COLO829 (cell line): ENCODE measurements at places on chromosomes 3 and 15.

DNA sequence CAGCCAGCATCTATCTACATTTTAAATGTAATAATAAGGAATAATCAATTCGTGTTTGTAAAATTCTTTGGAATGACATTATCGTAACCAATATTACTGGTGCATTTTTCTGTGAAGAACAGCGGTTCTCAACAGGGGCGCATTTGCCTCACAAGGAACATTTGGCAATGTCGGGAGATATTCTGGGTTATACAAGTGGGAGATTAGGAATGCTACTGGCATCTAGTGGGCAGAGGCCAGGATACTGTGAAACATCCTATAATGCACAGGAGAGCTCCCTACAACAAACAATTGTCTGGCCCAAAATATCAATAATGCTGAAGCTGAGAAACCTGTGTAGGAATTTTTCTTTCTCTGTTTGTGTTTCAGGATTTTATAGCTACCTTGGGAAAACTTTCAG lies 25.0 kb downstream of the ACP3 start:
- DNase-seq = no peak

- DNase-seq = peak; percentile 76
Observed at GRCh38 chr15:90174140-90174875, 26.8 kb upstream of the SEMA4B start.

GRCh38 chr3:46334741-46335478 lies 19.0 kb upstream of the CCR2 start:
- DNase-seq = no peak

- DNase-seq = peak; percentile 74
Observed at GRCh38 chr3:72100601-72101187, 315.7 kb upstream of the PROK2 start.

GRCh38 chr15:58410353-58410752 lies 21.4 kb upstream of the LIPC start:
- no peak for DNase-seq

- no peak for DNase-seq
Observed at GRCh38 chr15:61182946-61183345, 46.2 kb downstream of the RORA start.

DNA sequence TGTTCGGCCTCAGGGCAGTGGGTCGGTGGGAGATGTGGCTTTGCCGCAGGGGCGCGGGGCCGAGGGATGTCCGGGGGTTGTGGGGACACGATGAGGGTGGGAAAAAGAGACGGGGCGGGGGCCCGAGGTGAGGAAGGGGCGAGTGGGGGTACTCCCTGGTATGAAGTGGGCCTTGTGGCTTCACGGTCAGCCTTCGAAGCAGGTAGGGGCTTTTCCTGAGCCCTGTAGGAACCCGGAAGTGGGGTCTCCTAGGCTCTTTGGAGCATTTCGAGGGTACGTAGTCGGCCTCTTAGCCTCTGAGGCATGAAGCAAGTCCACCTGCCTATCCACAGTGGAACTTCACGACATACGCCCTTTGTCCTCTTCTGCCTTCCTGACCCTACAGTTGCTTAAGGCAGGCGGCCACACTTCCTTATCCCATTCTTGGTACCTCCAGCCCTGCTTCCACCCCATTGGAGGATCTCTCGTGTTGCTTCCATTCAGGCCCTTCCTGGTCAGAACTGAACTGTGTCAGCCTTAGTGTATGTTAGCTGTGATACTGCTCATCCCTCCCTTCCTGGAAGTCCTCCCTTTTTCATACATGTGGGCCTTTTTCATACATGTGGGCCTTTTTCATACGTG lies 389 bp downstream of the ARPC4 start:
- DNase-seq = no peak

GRCh38 chr3:126837773-126838172 lies 133.7 kb downstream of the CHCHD6 start:
- DNase-seq = no peak

DNA sequence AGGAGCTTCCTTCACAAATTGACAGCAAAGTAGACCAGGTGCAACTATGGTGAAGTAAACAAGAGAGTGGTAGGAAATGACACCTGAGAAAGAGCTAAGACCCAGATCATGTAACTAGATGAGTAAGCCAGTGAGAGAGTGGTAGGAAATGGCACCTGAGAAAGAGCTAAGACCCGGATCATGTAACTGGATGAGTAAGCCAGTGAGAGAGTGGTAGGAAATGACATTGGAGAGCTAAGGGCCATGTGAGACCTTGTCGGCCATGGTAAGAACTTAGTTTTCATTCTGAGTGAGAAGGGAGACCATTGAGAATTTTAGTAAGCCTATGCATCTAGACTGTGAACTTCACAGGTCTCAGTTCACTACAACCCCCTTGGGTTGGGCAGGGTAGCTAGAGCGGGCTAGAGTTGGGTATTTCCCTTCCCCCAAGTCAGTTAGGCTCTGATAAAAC lies 5.4 kb upstream of the SENP7 start:
- no peak for DNase-seq

GRCh38 chr15:89500397-89501270 lies 4.3 kb upstream of the RHCG start:
- no peak for DNase-seq

GRCh38 chr3:147387885-147388699 lies 18.3 kb downstream of the ZIC4 start:
- DNase-seq = no peak

DNA sequence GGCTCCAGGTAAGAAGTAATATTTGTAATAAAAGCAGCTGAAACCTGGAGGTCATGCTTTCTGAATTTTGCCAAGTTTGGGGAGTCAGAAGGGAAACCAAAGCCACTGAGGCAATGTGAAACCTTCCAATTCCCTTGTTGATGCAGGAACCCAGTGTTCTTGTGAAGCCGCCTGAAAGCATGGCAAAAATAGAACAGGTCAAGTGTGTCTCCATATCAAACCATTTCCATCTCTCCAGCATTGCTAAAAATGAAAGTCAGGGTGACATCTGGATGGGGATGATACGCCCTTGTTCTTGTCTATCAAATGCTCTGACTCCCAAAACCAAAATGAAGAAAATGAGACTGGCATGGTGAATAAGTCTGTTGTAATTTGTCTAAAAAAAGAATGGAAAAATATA lies 362.5 kb downstream of the VPS13C start:
- DNase-seq = no peak

GRCh38 chr3:7306901-7307300 lies 446.0 kb downstream of the GRM7 start:
- no peak for DNase-seq

DNA sequence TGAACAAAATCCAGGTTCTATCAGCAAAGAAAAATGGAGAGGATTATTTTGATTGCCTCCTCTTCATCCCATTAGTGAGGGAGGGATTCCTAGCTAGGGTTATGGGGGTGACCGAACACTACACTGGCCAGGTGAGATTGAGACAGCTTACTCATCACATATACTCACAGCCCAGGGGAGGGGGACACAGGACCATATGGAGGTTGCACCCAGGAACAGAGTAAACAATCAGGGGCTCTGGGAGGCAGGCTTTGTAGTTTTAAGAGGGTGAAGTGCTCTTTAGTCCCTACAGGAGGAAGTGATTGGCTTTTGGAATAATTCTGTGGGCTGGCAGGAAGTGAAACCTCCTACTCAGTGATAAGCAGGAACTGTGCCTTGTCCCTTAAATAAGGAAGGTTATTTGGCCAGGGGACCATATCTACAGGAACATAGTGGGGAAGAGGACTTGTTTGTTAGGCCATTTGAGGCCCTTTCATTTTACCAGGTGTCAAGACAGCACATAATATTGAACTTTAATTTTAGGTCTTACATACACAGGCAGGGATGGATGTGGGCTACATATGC lies 17.5 kb upstream of the KCTD6 start:
- DNase-seq = no peak

DNA sequence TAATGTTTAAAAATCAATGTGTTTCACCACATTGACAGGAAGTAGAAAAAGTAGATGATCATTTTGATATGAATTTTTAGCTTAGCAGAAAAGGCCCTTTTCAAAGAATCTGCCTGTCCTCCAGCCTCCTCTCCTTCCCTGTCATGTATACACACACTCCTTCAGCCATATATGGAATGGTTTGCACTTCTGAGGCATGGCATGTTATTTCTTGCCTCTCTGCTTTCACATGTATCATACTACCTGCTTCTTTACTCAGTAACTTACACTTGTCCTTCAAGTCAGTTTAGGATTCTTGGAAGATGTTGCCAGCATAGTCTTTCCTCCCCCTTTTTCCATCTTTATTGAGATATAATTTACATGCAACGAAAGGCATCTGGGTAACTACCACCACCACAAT lies 79.0 kb downstream of the REC114 start:
- no peak for DNase-seq

DNA sequence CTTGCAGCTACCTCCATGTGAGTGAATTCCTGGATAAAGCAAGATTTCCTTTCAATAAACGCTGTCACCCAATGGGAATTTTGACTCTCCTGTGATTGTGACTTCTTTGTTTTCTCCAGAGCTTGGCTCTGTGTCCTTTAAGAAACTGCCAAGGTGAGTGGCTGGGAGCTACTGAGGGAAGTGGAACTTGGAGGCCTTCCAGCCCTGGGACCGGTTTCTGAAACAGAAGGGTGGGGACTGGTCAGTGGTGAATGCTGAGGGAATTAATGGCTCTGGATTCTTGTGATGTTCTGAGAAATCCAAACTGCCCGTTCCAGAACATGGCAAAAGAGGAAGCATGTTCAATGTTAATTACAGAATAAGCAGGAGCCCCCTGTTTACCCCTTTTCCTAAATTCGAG lies 41.1 kb upstream of the MYZAP start:
- no peak for DNase-seq

GRCh38 chr3:64067506-64068346 lies 44.4 kb upstream of the PSMD6 start:
- no peak for DNase-seq

- DNase-seq = no peak
Observed at GRCh38 chr3:174440253-174440701, 418.9 kb upstream of the NAALADL2 start.

DNA sequence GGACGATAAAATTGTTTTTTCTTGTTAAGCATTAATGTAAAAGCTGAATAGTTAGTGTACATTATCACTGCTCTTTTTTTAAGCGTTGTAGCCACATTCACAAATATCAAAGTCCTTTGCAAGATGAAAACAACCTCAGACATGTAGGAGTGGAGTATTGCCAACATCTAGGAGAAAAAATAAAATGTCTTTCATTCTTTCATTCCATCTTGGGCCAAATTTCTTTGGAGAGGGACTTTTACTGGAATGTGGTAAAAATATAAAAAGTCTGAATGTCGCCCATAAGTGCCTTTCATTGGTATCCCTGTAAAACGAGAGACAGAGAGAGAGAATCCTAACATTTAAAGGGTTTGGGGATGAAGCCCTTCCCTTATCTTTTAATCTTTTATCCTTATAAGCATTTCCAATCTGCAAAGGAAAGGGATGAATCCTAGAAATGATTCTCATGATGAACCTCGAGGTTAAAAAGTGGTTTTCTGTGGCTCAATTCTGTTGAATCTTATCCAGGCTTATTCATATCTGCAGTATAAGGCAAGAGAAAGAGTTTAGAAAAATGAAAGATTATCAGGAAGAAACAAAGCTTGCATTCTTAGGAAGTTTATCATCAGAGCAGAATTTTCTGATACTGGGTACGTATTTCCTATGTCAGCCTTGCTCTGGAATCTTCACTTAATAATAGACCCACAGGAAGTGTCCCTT lies 1031.7 kb downstream of the MCTP2 start:
- peak; percentile 41 for DNase-seq

DNA sequence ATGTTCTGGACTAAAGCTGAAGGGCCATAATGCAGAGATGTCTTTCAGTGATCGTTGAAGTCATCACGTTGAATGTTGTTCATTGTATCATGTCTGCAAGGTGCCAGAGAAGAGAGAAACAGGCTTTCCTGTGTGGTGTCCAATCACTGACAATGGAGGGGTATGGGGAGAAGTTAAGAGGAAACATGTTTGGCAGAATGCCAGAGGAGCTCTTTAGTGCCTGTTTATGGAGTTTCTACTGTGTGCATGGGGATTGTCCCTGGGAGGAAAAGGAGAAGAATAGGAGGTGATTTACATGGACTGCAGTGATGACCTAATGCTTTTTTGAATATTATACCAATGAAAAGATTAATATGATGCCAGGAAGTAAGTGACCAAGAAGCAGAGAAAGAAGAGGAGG lies 11.7 kb downstream of the SCAANT1 start:
- no peak for DNase-seq

DNA sequence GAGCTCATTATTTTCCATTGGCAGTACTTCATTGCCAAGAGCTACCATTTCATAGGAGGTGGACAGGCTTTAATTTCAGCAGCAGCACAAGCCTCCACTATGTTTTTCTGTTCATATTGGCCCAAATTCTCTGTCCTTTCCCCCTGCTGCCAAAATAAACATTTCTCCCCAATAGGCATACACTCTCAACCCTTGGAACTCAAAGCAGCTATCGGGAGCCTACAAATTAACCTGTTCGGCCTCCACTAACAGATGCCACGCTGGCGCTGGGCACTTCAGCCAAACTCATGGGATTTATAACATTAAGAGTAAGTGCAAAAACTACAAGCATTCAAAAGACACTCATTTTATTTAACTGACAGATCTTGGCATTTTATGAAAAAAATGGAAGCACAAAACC lies 95.7 kb downstream of the NSUN3 start:
- DNase-seq = no peak

DNA sequence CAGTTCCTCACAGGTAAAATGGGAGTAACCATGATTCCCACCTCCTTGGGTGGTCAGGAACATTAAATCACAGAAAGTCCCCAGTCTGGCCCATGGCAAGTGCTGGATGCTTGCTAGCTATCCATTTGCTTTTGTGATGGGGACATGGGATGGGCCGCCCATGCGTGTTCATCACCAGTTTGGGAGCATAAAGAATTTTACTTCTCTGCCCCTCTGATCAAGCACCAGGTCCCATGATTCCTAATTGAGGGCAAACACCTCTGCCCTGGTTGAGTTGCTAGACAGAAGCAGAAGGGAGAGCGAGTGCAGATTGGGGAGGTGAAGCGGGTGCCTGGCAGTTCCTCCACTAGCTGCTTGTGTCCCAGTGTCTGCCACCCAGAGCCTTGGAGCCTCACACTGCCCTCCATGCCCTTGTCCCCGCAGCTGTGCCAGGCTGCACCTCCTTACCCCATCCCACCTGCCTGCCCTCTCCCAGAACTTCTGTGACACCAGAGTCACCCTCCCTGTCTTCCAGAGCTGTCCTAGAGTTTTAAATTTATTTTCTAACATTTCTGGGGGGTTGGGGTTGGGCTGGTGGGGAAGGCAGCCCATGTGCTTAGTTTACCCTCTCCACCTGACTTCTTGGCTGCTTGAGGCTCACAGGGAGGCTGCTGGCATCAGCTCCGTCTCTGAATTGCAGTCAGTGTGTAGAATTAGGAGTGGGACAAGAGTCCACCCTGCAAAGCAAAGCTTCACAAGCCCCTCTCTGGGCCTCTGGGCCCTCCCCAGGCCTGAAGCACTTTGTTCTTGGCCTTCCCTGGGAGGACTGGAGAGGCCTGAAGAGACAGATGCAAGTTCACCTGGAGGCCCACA lies 18.4 kb downstream of the CFAP100 start:
- DNase-seq = no peak

DNA sequence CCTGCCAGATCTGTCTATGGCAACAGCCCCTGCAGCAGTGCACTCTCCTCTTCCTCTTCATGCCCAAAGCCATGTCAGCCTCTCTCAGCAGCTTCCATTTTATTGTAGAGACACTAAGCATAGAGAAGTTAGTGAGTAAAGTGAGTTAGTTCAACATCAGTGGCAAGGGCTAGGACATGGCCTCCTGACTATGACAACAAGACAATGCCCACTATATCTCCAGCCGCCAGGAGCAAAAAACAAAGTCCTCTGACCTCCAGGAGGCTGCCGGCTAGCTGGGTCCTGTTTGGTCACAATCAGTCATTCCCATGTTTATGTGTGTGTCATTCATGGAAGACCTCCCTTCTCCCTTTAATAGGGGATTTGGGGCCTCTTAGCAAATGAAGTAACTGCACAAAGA lies 14.9 kb downstream of the NR1I2 start:
- no peak for DNase-seq
